H1 (cell line): ENCODE measurements at places on chromosomes 6 and 20.
A peak's percentile ranks its signal among the peaks of the same experiment; 100 is the strongest.

DNA sequence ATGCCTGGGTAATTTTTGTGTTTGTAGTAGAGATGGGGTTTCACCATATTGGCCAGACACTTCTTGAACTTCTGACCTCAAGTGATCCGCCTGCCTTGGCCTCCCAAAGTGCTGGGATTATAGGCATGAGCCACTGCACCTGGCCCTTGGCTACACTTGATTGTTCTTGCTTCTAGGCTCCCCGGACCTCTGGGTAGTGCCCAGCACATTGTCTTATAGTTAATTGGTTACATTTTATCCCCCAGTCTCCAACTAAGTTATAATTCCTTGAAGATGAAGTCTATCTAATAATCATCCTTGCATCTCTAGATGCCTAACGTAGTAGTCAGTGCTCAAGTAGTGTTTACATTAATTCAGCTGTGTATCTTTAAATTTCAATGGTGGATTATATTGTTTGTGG lies 11.8 kb downstream of the SMPDL3A start:
- H3K27me3 ChIP-seq, result no peaks in the 10 kb centered on the region
- no peaks in the 10 kb centered on the region for H3K36me3 ChIP-seq
- no peaks in the 10 kb centered on the region for H3K4me1 ChIP-seq
- no peak overlapping the region for H3K4me3 ChIP-seq
- no peak for DNase-seq

- no peaks in the 10 kb centered on the region for H3K27me3 ChIP-seq
- no peak for DNase-seq
- H3K36me3 ChIP-seq, result peaks cover 3% of the 10 kb centered on the region; the same call in 1 of the 2 replicates
These were observed 3.5 kb downstream of the CUL9 start for GRCh38 chr6:43185391-43185985.

DNA sequence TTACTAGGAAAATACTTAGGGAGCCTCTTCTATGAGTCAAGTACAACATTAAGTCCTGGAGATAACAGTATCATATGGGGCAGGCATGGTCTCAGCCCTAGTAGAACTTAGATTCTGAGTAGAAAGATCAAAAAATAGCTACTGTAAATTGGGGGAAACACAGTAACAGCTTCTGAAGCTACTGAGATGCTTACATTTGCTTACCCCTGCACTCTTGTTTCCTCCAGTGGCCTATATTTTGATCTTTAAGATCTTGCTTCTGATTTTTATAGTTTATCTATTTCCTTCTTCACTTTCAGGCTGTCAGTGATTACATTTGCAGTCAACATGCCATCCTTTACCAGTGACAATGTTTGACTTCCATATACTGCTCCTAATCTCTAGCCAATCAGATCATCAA lies 35.3 kb downstream of the HIVEP2 start:
- no peak for DNase-seq
- H3K27ac ChIP-seq, result no peak overlapping the region
- no peaks in the 10 kb centered on the region for H3K36me3 ChIP-seq
- no peak overlapping the region for H3K4me3 ChIP-seq
- H3K4me1 ChIP-seq, result no peaks in the 10 kb centered on the region
- H3K27me3 ChIP-seq, result no peaks in the 10 kb centered on the region

DNA sequence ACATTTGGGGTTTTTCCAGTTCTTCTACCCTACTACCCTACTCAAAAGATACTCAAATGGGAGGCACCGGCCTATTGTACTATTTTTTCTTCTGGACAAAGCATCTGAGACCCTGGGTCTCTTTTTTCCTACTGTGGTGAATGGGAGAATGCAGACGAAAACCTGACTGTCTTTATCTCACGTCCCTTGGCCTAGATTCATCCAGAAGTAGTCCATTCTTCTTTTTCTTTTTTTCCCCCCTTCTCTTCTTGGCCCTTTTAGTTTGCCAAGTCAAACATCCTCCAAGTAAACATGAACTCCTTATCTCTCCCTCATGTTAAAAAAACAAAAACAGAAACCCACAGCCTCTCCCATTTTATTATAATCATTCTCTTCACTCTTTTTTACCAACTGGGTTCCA lies 8.7 kb upstream of the ILRUN start:
- no peaks in the 10 kb centered on the region for H3K4me1 ChIP-seq
- H3K27ac ChIP-seq, result no peak overlapping the region
- H3K4me3 ChIP-seq, result no peak overlapping the region
- H3K36me3 ChIP-seq, result no peaks in the 10 kb centered on the region
- no peak for DNase-seq

DNA sequence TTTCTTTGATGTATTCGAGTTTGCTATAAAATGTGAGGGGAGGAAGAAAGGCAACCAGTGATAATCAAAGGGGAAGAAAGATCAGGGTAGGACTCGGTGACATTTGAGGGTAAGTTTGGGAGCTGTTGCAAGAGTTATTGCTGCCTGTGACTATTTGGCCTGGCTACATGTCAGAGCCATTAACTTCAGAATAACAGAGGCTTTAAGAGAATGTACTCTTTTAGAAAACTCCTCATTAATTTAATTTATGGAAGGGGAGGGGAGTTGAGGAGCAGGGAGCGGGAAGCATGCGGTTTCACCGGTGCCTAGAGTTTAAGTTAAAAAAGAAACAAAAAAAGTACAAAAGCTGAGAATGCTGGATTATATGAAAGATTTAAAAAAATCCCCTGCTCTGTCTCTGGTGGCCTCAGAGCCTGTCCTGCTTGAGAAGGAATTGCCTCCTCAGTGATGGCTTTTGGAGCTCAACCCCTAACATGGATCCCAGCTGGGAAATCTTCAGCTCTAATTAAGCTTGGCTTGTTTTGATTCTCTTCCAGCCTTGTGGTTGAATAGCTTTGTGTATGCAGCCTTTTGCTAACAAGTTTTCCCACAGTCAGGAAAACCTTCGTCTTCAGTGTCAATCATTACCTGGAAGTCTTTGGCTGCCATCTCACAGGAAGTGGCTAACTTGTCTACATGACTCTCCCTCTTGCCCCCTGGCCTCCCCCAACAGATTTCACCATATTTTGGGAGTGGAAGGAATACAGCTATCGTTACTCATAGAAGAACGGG lies 238.2 kb downstream of the SOX4 start:
- no peaks in the 10 kb centered on the region for H3K27me3 ChIP-seq
- H3K36me3 ChIP-seq, result no peaks in the 10 kb centered on the region
- H3K4me3 ChIP-seq, result no peak overlapping the region
- no peak for DNase-seq

- no peak for DNase-seq
- no peak overlapping the region for H3K4me3 ChIP-seq
- no peaks in the 10 kb centered on the region for H3K36me3 ChIP-seq
These were observed 1.9 kb downstream of the TMEM200A start for GRCh38 chr6:130367767-130368166.

GRCh38 chr20:16314320-16314719 lies 258.9 kb downstream of the KIF16B start:
- H3K4me3 ChIP-seq, result no peak overlapping the region
- H3K27ac ChIP-seq, result no peak overlapping the region
- DNase-seq, result no peak
- H3K36me3 ChIP-seq, result no peaks in the 10 kb centered on the region

- H3K4me1 ChIP-seq, result peaks cover 15% of the 10 kb centered on the region; the same call in 1 of the 2 replicates
- H3K36me3 ChIP-seq, result peaks cover 2% of the 10 kb centered on the region
- peak; percentile 46 for DNase-seq
- H3K4me3 ChIP-seq, result no peak overlapping the region
- no peak overlapping the region for H3K27ac ChIP-seq
These were observed 106.0 kb downstream of the FOXO3 start for GRCh38 chr6:108666656-108667260.

DNA sequence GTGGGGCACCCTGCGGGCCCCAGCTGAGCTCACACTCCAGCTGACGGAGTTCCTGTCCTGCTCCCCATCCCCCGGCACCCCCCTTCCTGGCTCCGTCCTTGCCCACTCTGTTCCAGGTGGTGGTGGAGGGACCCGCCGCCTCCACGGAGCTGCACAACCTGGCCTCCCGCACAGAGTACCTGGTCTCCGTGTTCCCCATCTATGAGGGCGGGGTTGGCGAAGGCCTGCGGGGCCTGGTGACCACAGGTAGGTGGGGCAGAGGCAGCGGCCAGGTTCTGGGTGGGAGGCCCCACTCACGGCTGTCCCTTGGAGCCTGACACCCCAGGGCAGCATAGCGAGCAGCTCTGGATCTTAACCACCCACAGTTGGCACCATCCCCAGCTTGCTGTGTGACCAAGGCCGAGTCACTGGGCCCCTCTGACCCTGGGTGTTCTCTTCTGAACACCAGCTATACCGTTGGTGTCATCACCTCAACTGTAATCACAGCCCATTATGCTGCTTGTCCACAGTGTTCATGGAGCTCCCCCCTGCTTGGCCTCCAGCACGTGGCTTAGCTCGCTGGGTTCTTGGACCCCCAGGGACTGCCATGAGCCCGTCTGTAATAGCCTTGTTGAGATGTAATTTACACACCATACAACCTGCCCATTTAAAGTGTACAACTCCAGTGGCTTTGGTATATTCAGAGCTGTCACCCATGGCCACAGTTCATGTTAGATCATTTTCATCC lies 17.4 kb downstream of the COL20A1 start:
- no peak overlapping the region for H3K27ac ChIP-seq

DNA sequence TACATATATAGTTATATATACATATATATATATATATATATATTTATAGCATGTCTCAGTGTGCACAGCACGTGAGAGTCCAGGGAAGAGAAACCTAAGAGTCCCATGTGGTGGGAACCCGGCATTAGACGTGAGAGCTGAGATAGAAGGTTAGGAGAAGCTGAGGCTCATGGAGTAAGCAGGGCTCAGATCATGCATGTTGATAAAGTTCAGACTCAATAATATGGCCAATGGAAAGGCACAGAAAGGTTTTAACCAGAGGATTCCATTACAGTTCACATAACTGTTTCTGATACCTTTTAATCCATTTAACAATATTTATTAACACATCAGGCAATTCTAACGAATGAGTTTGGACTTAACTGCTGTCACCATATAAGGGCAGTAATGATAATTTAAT lies 143.4 kb downstream of the MYB start:
- DNase-seq, result no peak
- no peaks in the 10 kb centered on the region for H3K36me3 ChIP-seq
- no peak overlapping the region for H3K27ac ChIP-seq
- H3K27me3 ChIP-seq, result no peaks in the 10 kb centered on the region
- H3K4me3 ChIP-seq, result no peak overlapping the region
- H3K4me1 ChIP-seq, result peaks cover 5% of the 10 kb centered on the region; the same call in 1 of the 2 replicates

GRCh38 chr20:23111307-23111943 lies 25.3 kb upstream of the CD93 start:
- DNase-seq, result no peak
- no peak overlapping the region for H3K4me3 ChIP-seq
- no peaks in the 10 kb centered on the region for H3K4me1 ChIP-seq
- no peaks in the 10 kb centered on the region for H3K36me3 ChIP-seq

DNA sequence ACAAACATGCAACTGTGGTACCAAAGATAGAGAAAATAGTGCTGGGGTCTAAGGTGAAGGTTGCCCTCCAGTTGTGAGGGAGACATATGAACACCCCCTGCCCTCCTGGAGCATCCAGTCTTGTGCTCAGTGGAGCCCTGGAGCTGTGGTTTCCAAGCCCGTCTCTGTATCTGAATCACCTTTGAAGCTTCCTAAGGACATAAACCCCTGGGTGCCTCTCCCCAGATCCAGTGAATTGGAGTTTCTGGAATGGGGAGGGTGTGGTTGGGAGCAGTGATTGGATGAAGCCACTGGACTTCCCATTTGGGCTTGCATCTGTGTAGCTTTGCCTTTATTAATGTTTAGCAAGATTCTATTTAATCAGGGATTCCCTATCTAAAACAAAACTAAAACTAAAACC lies 22.4 kb upstream of the E2F3 start:
- H3K4me3 ChIP-seq, result no peak overlapping the region
- peaks cover 3% of the 10 kb centered on the region for H3K4me1 ChIP-seq
- no peaks in the 10 kb centered on the region for H3K36me3 ChIP-seq
- H3K27me3 ChIP-seq, result no peaks in the 10 kb centered on the region

- no peaks in the 10 kb centered on the region for H3K36me3 ChIP-seq
- no peaks in the 10 kb centered on the region for H3K27me3 ChIP-seq
- H3K4me3 ChIP-seq, result no peak overlapping the region
- H3K27ac ChIP-seq, result no peak overlapping the region
- no peaks in the 10 kb centered on the region for H3K4me1 ChIP-seq
These were observed 263.8 kb downstream of the ALDH8A1 start for GRCh38 chr6:134686071-134686470.

GRCh38 chr6:2790588-2791449 lies 25.6 kb downstream of the WRNIP1 start:
- H3K36me3 ChIP-seq, result no peaks in the 10 kb centered on the region
- H3K27me3 ChIP-seq, result no peaks in the 10 kb centered on the region
- no peaks in the 10 kb centered on the region for H3K4me1 ChIP-seq

GRCh38 chr6:154169193-154169847 lies 130.3 kb downstream of the OPRM1 start:
- H3K4me1 ChIP-seq, result no peaks in the 10 kb centered on the region
- no peak for DNase-seq
- no peak overlapping the region for H3K4me3 ChIP-seq
- H3K27me3 ChIP-seq, result no peaks in the 10 kb centered on the region
- no peaks in the 10 kb centered on the region for H3K36me3 ChIP-seq
- no peak overlapping the region for H3K27ac ChIP-seq

- no peaks in the 10 kb centered on the region for H3K27me3 ChIP-seq
- H3K27ac ChIP-seq, result no peak overlapping the region
- H3K4me3 ChIP-seq, result no peak overlapping the region
- DNase-seq, result no peak
These were observed 12.8 kb downstream of the RBCK1 start for GRCh38 chr20:420721-421574.

- no peak overlapping the region for H3K27ac ChIP-seq
- peaks cover 5% of the 10 kb centered on the region for H3K4me1 ChIP-seq
- H3K36me3 ChIP-seq, result no peaks in the 10 kb centered on the region
- H3K27me3 ChIP-seq, result no peaks in the 10 kb centered on the region
- no peak overlapping the region for H3K4me3 ChIP-seq
These were observed 45.1 kb downstream of the OGFRL1 start for GRCh38 chr6:71333697-71334096.

- peaks cover 16% of the 10 kb centered on the region for H3K4me1 ChIP-seq
- H3K36me3 ChIP-seq, result no peaks in the 10 kb centered on the region
- no peak overlapping the region for H3K27ac ChIP-seq
- peaks cover 24% of the 10 kb centered on the region for H3K27me3 ChIP-seq
- DNase-seq, result no peak
These were observed 4.6 kb downstream of the CYP24A1 start for GRCh38 chr20:54168961-54169862.

DNA sequence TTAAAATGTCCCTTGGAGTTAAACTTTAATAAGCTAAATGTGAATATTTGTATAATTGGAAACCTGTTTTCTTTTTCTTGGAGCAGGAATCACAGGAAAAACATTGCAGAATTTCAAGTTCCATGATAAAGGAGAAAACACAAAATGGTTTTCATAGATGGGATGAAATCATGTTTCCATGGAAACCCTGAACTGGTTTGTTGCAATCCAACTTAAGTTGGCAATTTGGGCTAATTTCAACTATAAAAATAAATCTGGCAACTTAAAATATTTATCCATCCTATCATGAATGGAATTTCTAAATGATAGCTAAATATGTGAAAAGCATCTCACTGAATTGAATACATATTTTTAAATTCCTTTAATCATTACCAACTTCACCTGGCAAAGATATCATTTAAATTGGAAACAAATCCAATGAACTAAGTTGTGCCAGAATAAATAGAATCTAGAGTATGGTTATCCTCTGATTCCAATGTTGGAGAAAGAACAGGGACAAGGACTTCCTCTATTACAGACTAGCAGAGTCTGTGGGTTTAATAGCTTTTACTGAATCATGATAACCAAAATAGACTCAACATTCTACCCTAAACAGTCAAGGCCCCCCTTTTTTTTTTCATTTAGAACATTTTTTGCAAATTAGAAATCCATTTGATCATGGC lies 33.2 kb downstream of the COL21A1 start:
- no peak overlapping the region for H3K4me3 ChIP-seq
- DNase-seq, result no peak
- H3K27ac ChIP-seq, result no peak overlapping the region

- no peaks in the 10 kb centered on the region for H3K36me3 ChIP-seq
- no peak overlapping the region for H3K27ac ChIP-seq
- no peak for DNase-seq
These were observed 78.1 kb upstream of the FAM83B start for GRCh38 chr6:54768494-54768893.
